NCI-H2171 (cell line): ENCODE measurements at places on chromosomes 3 and 15.

- no peak for DNase-seq
Observed at GRCh38 chr15:40312370-40313158, 4.8 kb upstream of the PLCB2 start.

DNA sequence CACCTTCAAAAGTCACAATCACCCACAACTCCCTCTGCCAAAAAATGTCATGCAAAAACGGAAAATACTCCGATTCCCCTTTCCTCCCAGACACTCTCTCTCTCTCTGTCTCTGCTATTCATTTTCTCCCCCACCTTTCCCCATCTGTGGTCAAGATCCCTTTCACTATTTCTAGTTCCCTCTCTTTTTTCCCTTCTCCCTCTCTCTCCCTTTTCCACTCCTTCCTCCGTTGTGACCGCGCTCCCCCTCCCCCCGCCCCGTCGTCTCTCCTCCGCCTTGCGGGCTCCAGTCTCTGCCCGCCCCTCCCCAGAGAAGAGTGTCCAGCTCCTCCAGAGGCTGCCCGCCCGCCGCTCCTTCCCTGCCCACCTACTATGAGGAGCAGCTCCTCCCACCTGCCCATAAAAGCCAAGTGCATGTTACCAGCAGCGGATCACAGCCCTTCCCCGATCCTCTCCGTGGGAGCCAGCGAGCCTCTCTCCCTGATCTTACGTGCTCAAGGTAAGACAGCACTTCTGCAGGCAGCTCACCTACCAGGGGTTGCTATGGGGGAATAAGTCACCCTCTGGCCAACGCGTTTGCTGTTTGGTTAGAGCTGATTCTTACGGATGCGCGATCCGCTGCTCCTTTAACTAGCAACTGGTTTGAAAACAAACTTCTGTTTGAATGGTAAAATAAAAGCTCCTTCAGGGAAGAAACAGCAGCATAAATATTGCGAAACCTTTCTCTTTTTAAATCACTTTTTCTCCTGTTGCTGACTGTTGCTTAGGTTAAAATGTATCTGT is at the start of gene COL8A1:
Gene COL8A1, plus strand, starts transcription at position 428 of the 782 bp plus-strand sequence. CDS start 152,089 bp downstream, outside the sequence.
- DNase-seq: no peak

DNA sequence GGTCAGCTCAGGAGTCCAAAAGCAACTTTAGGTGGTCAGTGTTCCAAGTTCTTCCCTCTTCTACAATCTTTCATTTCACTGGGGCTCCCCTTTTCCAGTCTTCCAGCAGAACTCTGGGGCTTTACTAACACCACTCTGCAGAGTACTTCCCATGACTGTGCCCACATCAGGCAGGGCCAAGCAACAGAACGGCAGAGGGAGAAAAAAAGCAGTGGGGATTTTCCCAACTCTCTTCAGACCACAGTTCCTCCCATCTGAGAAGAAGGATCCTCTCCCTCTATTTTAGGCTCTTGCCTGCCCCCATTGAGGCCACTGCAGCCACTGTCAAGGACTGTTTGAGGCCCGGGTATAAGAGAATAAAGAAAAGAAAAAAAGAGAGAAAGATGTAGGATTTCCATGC is 70.7 kb downstream of the TTBK2 start:
- no peak for DNase-seq

DNA sequence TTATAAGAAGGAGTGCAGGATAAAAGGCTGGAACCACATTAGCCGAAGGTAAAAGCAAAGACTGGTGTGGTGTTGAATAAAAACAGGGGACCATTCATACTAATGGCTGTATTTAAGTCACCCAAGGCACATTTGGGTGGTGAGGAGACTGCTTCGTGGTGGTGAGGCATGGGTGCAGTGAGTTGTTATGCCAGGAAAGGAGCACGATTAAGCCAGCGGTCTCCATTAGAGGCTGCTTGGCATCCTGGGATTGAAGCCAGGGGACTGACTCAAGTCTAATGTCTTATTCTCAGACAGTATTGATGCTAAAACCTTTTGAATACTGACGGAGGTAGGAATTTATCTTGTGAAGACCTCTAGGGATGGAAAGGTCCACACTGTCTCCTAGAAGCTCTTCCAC is 21.9 kb downstream of the FEM1B start:
- no peak for DNase-seq

DNA sequence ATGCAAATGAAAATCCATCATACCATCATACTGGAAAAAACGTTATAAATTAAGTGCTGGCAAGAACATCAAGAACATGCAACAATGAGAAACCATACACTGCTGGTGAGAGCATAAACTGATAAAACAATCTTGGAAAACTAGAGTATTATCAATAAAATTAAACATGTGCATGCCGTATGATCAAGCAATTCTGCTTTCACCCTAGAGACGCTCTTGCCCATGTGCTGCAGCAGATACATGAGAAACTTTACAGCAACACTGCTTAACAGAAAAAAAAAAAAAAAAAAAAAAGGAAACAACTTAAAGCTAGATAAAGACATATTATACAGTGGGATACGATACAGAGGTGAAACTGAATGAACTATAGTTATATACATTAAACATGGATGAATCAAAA is 21.8 kb downstream of the SPG11 start:
- DNase-seq: no peak

- DNase-seq: no peak
Observed at GRCh38 chr15:90035095-90035839, 34.1 kb downstream of the ZNF710 start.
